Fibroblast of skin of right quadriceps (primary cell): ENCODE measurements at places on chromosomes 7 and 10.

DNA sequence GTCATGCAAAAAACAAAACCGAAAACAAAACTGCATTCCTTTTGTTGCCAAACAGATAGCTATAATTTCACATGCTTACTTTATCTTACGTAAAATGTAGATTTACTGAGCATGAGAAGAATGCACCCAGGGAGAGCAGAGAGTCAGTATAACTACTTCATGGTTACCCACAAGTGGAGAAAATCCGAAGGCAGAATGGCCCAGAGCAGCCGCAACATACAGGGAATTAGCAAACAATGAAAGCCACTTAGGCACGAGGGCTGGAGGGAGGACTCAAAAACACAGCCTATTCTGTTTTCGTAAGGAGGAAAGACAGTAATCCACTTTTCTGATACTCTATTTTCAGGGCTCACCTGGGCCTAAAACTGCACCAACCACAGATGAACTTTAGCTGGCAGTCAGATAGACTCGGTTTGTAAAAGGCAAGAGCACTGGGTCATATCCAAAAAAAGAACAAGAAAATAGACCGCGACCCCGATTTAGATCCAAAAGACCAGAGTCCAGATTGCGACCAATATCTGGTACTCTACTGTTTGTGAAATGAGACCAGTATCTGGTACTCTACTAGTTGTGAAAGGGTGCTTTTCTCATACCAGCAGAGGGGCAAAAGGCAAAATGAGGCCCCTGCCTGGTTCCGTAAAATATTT is 1.3 kb downstream of the ITPRIP start:
- peak; percentile 75 for DNase-seq

DNA sequence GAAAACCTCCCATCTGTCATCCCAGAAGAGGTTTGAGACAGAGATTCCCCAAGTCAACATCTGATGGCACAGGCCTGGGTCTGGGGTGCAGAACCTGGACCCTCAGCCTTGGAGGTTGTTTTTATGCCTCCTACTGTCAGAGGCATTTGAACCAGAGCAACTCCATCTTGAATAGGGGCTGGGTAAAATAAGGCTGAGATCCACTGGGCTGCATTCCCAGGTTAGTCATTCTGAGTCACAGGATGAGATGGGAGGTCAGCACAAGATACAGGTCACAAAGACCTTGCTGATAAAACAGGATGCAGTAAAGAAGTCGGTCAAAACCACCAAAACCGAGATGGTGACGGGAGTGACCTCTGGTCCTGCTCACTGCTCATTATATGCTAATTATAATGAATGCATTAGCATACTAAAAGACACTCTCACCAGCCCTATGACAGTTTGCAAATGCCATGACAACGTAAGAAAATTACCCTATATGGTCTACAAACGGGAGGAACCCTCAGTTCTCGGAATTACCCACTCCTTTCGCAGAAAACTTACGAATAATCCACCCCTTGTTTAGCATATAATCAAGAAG is 92.0 kb downstream of the ITGA8 start:
- no peak for DNase-seq

GRCh38 chr7:150903606-150904005 is 51.3 kb downstream of the AOC1 start:
- DNase-seq: no peak

- DNase-seq: no peak
These were observed 639.9 kb downstream of the PHTF2 start for GRCh38 chr7:78438433-78438832.

DNA sequence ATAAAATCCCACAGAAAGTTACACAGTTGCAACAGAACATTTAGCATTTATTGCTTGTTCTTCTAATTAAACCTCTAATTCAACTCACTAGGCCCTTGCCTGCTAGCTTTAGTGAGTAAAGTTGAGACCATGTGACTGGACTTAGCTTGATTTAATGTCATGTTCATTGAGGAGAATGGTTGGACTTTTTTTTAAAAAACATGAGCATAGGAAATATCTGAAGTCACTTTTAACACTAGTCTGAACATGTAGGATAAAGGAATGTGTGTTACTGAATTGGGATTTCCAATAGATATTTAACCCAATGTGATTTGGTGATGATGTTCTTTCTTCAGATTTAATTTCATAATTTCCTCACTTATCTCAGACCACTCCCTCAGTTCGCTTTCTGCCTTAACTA is 24.6 kb upstream of the GLCCI1 start:
- no peak for DNase-seq

DNA sequence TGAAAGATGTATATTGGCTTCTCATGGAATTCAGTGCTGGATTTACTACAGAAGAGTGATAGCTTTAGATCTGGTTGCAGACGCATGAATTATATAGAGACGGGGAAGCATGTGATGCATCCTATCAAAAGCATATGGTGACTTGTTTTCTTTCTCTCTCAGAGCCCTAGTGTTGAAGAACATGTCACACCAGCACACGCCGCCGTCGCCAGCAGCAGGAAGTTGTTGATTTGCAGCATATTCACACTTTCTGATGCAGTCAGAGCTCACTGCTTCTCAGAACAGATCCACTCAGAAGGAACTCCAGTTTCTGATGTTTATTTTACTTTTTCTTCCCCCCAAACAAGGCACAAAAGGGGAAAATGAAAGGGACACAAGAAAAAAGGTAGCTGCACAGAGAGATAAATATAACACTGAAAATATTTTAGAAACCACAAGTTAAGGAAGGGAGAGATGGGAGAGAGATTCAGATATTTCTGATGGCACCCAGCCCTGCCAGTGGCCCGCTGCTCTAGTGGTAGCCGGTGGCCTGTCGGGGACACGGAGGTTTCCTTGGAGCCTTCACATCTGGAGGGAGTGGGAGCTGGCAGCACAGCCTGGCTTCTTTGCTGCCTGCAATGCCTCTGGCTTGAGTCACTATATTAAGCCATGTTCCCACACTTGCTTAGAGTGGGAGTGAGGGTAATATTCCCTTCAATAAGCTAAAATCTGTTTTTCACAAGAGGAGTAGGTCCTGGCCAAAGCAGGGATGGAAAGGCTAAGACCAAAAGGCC is 123.2 kb downstream of the NRP1 start:
- DNase-seq: peak; percentile 82

- peak; percentile 55 for DNase-seq
These were observed 96.1 kb downstream of the PIP4K2A start for GRCh38 chr10:22618078-22618785.

GRCh38 chr10:35684586-35684985 is 42.5 kb upstream of the FZD8 start:
- DNase-seq: no peak

DNA sequence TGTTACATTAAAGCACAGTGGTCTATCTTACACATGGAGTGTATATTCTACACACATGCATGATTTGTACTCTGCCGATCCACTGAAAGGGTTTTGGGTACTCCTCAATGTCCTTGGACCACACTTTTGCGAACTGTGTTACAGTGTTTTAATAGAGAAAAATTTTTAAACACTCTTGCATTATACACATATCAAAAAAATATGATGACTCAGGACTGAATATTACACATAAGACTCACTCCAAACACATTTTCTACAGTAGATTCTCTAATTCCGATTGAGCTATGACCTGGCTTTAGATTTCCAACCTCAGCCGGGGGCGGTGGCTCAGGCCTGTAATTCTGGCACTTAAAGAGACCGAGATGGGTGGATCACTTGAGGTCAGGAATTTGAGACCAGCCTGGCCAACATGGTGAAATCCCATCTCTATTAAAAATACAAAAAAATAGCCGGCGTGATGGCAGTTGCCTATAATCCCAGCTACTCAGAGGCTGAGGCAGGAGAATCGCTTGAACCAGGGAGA is 222.4 kb downstream of the CACNA2D1 start:
- no peak for DNase-seq

- DNase-seq: no peak
These were observed 71.1 kb upstream of the CFAP46 start for GRCh38 chr10:133013463-133013862.

- no peak for DNase-seq
These were observed 7.7 kb downstream of the UNC5B start for GRCh38 chr10:71219918-71220688.

DNA sequence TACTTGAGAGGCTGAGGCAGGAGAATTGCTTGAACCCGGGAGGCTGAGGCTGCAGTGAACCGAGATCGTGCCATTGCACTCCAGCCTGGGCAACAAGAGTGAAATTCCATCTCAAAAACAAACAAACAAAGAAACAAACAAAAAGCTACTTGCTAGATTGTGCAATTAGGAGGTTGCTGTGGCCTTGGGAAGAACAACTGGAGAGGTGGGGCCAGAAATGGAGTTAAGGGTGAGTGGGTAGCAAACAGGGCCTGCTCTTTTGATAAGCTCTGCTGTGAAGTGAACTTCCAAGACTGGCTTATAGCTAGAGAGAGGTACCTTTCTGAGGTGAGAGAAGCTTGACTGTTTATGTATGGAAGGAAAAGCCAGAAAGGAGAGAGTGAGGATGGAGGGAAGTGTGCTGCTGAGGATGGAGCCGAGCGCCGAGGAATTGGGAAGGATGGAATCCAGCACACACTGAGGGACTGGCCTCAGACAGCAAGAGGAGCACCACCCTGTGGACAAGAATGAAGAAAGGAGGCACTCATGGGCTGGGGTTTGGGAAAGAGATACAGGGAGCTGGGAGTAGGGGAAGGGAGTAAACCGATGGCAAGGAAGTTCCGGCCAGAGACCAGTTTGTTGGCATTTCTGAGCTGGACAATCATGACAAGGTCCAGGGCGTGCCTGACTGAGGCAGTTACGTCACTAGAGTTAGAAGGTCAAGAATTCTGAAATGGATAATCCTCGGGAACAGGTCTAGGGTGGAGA is 7.0 kb upstream of the RPEL1 start:
- peak; percentile 57 for DNase-seq

- DNase-seq: no peak
These were observed 138.8 kb downstream of the ADARB2 start for GRCh38 chr10:1598393-1599153.

DNA sequence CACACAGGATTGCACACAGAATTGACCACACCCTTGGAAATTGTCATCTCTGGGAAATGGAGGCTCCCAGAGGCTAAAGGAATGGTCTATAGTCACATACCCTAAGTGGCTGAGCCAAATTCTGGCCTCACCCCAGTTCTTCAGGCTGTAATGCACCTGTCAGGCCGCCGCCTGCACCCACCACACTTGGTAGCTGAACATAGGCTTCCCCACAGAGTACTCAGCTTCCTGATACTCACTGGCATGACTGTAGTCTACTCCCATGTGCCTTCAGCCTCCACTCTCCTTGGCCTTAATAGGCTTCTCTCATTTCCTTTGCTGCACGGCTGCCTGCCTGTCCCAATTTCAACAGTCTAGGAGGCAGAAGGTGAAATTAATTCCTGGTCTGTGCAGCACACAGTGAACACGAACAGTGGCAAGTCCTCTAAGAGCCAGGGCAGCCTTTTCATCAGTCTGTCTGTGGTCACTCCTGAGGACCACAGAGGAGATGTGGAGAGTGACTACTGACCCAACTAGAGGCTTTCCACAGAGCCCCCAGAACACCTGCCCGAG is 42.5 kb downstream of the NUDCD3 start:
- DNase-seq: no peak

DNA sequence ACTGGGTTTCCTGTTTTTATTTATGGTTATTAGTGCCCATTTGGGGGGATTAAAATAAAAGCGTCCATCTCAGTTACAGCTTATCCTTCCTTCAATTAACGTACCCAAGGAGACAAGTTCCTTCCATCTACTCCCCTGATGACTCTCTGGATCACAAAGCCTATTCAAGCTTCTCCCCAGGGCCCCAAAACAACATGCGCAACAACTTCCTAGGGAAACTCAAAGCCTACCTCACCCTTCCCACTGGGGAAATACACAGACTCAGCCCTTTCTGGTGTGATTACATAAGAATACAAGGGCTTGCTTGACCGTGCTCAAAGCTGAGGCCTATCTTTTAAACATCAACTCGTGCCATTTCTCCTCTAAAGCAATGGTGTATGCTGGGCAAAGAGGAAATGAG is 112.4 kb downstream of the CDK6 start:
- no peak for DNase-seq

DNA sequence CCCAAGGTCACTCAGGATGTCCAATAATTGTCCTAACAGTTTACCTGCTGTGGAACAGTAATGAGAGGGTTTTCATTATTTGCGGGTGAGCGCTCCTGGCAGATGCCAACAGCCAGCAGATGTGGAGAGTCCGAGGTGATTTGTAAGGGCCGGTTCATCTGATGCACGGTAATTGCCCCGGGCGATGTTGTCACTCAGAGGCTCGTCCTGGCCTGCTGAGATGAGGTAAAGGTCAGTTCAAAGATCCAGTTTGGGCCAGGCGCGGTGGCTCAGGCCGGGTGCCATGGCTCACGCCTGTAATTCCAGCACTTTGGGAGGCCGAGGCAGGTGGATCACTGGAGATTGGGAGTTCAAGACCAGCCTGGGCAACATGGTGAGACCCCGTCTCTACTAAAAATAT is 16.9 kb downstream of the LHPP start:
- no peak for DNase-seq

GRCh38 chr10:89981891-89982290 is 280.5 kb downstream of the KIF20B start:
- DNase-seq: peak; percentile 12

GRCh38 chr7:99599836-99600235 is 1.8 kb downstream of the TMEM225B start:
- DNase-seq: no peak

DNA sequence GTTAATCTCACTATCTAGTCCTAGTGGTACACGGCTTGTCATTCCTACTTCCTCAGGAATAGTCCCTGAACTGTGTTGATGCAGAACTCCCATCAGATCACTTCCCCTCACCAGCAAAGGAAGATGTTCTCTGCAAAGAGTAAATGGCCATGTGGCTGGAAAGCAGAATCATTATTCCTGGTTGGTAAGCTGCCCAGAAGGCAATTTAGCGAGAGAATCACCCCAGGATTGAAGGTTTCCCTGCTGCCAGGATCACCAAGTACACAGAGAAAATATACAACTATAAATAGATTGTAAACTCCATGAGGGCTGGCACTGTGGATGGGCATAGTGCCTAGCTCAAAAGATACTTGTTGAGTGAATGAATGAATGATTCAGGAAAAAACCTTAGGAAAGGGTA is 115.0 kb downstream of the GFRA1 start:
- DNase-seq: no peak

GRCh38 chr7:26197153-26198115 is 3.1 kb downstream of the HNRNPA2B1 start:
- DNase-seq: no peak

DNA sequence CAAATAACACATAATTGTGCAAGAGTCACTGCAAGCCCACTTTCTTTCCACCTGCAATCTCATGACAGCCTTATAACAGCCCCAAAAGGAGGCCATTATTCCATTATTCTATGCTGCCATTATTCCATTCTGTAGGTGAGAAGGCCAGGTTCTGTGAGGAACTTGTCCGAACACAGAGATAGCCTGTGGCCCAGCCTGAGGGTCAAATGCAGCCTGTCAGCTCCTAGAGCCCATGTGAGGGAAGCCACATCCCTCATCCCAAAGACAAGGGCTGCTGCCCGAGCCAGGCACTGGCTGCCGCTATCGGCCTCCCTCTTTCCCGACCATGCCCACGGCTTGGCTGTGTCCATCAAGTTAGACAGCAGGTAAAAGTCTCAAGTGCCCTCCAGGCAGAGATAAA is 24.1 kb upstream of the C10orf71 start:
- no peak for DNase-seq

- no peak for DNase-seq
These were observed 2.1 kb upstream of the RAPGEF5 start for GRCh38 chr7:22358820-22359697.

GRCh38 chr7:105796365-105796764 is 80.0 kb downstream of the ATXN7L1 start:
- DNase-seq: peak; percentile 28
